NCI-H2029 treated with DMSO at 0.1 percent for 48 hours (cell line): ENCODE measurements at places on chromosomes 16 and 17.

DNA sequence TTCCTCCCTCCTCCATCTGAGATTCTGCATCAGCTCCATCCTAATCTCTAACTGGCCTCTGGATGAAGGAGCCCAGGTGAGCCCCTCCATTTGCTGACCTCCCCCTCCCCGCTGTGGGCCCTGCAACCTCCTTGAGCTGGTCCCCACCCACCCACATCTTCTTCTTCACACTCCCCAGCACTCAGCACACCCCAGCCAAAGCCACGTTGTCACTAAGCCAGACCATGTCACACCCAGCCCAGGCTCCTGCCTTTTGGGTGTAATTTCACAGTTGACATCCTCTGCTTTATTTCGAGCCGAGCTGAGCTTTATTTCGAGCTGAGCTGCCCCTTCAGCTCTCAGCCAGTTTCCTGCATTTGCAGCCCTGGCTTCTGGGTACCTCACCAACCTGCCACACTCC, 282.7 kb upstream of the TNRC6C start:
- no peak for DNase-seq

DNA sequence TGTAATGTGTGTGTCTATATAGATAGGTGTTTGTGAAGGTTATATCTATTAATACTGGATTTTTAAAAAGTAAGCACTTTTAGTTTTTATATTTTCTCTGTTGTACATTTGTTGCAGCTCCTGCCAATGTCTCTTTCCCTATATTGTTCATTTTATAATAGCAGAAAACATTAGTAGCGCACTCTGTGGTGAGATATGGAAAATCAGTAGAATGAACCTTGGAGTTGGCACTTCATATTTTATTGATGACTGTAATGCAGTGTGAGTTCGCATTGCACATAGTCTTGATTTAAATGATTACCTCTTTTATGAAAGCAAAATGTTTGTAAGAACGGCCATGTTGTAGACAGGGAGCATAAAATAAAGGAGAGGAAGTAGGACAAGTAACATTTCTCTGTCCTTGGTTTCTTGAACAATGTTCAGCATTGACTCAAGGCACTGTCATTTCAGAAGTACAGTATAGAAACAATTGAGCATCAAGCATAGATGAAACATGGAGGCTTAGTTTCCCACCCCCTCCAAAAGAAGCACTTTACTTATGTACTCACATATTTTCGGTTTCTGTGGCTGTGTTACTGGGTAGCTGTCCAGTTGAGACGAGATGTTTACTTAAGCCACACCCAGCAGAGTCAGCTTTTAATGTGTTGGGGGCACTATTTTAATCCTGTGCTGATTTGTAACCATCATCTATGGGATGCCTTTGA, 74.0 kb downstream of the TANC2 start:
- DNase-seq: no peak

DNA sequence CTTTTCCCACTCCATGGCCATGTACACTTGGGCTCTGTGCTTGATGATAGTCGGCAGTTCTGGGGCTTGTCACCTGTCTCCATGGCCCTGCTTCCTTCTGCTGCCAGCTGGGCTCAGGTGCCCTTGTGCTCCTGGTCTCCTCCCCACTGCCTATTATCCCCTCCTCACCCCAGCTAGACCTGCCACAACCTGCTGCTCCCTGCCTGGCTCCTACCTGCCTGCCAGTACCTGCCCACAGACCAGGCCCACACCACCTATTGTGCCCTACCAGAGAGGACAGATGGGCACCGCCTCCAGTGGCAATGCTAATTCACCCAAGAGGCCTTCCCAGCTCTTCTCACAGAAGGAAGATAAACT, 538 bp upstream of the RAPGEFL1 start:
- peak; percentile 11 for DNase-seq

DNA sequence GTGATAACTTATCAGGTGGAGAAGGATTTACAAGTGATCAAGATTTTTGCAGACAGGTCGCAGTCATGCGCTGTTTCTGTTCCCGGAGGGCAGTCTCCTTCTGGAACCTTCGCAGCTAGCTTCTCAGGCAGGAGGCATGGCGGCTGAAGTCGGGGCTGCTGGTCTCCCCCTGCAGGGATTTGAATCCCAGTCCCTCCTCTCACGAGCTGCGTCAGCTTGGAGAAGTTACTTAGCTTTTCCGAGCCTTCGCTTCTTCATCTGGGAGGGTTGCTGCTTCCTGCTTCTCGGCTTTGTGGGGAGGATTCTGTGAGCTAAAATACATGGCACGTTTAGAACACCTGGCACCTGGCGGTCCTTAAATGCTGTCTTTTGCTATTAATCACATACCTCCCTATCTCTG, 287.8 kb upstream of the FOXF1 start:
- DNase-seq: no peak

DNA sequence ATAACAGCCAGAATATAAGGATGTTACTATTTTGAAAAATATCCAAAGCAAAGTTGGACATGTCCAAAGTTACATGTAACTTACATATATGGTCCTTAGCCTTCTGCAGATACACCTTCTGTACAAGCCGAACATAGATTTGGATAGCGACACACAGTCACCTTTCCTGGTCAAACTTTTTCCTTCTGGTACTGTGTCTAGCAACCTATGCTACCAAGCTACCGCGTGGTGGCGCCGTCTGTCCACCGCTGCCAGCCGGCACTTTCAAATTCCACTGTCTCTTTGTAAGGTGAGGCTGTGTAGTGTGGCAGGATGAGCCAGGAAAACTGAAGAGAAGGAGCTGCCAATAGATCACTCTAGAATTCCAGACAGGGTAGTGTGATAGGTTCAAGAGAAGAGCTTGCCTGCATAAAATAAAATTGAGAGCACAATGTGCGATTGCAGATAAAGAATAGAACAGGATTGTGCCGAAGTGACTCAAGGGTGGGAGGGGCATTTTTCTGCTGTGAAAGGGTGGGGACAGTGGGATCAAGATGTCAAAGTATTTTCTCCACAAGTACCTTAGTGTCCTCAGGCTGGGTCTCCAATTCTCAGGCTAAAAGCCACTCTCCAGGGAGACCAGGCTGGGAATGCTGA, 366.9 kb downstream of the SLC39A11 start:
- DNase-seq: peak; percentile 44

- DNase-seq: no peak
Measured at GRCh38 chr16:9138021-9138680, 46.7 kb downstream of the HAPSTR1 start.
